ENCODE measurements at places on chromosomes 2 and 18.

DNA sequence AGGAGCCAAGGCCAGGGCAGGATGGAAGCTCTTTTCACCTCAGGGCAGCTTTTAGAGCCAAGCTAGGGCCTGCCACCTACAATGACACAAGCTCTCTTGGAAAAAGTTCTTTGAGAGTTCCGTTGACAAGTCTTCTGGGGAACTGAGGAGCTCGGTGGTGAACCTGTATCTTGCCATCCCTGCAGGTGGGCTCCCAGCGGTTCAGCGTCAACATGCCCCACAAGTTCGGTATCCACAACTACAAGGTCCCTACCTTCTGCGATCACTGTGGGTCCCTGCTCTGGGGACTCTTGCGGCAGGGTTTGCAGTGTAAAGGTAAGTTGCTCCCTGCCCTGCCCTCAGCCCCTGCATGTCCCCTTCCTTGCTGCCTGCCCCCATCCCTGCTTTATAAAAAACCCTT is 312.8 kb upstream of the EPAS1 start:
- no peaks in the 10 kb centered on the region for H3K4me1 ChIP-seq
- no peak for DNase-seq
- H3K27me3 ChIP-seq, result no peaks in the 10 kb centered on the region

DNA sequence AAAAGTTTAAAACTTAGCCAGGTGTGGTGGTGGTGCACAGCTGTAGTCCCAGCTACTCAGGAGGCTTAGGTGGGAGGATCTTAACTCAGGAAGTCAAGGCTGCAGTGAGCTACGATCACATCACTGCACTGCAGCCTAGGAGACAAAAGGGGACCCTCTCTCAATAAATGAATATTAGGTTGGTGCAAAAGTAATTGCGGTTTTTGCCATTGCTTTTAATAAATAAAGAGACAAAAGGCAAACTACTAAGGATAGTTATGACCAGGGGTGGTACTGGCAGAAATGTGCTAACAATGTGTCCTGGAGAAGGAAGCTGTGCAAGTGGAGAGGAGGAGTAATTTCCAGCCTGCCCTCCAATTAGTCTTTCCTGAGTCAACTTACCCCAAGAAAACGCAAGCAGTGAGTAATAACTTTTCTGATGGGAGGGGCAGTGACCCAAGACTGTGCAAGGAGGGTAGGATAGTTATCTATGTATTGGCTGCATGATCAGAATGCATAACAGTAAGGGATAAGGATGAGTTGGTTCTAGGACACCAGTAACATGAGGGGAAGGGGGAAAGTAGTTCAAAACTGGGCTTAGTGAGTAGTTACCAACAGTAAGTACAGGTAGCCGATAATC is 1.5 kb downstream of the EXOC6B start:
- no peaks in the 10 kb centered on the region for H3K27me3 ChIP-seq
- peak; percentile 20 for DNase-seq
- H3K4me1 ChIP-seq, result peaks cover 15% of the 10 kb centered on the region
- no peak overlapping the region for H3K27ac ChIP-seq

DNA sequence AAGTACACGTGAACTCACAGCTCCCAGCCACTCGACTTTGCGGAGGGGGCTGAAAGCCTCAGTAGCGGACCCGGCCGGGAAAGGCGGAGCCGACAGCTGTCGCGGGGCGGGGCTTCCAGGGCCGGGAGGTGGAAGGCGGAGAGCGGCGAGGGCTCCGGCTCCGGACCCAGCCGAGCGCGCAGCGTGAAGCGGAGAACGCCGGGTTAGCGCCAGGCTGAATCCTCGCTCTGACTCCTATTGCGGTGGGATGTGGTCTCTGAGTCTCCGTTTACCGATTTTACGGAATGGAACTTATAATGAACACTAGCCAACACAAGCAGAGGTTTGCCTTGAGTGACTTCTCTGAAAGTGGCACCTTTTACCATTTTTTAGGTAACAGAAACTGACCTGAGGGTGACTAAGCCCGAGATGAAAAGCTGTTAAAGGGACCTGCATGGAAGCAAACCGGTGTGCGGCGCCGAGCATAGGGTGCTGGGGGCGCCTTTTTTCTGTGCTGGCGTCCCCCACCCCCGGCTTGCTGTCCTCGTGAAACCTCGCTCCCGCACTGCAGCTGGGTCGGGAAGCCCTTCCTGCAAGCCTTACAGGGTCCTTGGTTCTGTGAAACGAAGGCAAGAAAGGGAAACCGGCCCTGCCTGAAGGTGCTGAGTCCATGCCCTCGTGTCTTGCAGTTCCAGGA is 72.9 kb downstream of the EN1 start:
- peak; percentile 91 for DNase-seq
- peaks cover 46% of the 10 kb centered on the region for H3K27me3 ChIP-seq
- peaks cover 11% of the 10 kb centered on the region for H3K4me1 ChIP-seq
- H3K4me3 ChIP-seq, result peak overlapping the region; percentile 64

DNA sequence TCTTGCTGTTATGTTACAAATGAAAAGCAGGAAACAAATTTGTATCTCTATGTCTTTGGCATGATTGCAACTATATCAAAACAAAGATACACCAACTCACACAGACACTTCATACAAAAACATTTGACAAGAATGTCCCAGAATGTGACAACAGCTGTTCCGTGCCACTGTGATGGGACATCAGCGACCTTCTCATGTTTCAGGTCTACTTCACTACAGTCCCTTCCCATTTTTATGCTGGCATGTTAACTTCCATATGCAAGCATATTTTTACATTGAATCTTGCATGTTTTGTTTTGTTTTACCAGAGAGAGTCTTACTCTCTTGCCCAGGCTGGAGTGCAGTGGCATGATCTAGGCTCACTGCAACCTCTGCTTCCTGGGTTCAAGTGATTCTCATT is 71.2 kb downstream of the STK25 start:
- DNase-seq, result no peak
- no peak overlapping the region for H3K27ac ChIP-seq
- no peaks in the 10 kb centered on the region for H3K27me3 ChIP-seq
- H3K4me1 ChIP-seq, result peaks cover 4% of the 10 kb centered on the region
